Stimulated activated CD8-positive, alpha-beta memory T cell treated with anti-CD3 and anti-CD28 coated beads, Interleukin-2, amount 100 ng/mL, for 1 hour (primary cell): ENCODE measurements at places on chromosomes 2 and 18.

DNA sequence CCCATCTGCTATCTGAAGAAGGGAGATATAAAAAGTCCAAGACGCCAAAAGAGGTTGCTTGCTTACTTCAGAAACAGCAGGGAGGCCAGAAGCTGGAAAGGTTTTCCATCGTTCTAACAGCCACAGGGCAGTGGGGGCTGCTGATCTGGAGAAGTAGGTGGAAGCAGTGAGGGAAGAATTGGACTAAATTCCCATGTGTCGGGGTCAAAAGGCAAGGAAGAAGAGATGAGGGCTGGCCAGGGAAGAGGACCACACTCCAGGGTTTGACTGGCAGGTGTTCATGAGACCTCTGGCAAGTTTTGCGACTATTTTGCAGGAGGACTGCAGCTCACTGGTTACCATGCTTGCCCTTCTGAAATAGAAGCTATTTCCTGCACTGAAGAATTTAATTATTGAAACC, 91.0 kb downstream of the SCG2 start:
- no peak for DNase-seq

DNA sequence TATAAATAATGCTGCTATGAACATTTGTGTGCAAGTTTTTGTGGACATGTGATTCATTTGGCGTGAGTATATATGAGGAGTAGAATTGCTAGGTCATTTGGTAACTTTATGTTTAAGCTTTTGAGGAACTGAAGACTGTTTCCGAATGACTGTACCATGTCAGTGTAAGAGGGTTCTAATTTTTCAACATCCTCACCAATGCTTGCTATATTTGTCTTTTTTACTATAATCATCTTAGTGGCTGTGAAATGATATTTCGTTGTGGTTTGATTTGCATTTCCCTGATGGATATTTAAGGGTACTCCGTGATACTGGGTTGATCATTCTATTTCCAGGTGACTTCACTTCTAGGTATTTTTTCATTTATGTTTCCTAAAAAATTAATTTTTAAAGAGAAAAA, 241.1 kb downstream of the BCL2 start:
- no peak for DNase-seq

DNA sequence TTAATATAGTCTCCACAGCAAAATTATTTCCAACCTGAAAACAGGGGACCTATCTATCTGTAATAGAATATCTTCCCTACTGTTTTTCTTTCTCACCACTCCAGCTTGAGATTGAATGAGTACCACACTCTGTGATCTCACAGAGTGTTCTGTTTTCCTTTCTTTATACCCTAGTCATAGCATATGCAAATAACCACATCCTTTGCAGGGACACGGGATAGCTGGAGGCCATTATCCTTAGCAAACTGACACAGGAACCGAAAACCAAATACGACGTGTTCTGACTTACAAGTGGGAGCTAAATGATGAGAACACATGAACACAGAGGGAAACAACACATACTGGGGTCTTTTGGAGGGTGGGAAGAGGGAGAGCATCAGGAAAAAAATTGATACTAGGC, 224.7 kb downstream of the SLC8A1 start:
- DNase-seq: no peak

DNA sequence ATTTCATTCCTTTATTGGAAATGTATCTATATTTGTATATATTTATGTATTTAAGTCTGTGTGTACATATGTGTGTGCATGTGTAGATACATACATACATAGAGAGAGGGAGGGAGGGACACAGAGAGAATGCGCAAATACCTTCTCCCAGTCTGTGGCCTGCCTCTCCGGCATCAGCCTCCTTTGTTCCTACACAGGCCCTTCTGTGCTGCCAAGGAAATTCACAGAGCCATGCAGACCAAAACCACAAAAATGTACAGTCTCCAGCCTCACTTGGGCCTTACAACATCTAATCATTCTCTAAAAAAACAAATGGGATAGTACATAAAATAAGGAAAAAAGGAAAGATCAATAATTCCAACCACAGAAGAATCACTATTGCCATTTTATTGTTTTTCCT, 8.8 kb upstream of the CRACDL start:
- DNase-seq: no peak

DNA sequence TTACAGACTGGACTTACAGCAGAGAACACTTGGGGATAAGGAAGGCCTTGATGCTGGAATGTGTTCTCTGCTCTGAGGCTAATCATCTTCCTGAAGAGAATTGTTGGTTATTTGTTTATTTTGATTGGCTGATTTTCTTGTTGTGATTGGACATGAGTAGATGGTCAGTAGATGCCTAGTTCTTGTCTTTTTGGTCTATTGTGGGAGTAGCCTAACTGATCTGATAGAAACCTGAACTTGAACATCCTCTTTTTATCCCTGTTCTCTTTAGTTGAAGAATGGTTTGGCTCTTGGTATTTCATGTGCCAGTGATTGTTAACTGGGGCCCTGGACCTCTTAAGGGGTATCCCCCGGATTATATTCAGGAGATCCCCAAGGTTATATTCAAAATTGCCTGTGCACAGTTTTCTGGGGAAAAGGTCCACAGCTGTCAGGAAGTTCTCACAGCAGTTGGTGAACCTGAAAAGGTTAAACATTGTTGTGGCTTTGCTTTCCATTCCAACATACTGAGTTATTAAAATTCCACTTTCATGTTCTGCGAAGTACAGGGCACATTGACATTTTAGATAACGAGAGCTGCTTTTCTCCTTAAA, 13.6 kb downstream of the TWSG1 start:
- DNase-seq: no peak

DNA sequence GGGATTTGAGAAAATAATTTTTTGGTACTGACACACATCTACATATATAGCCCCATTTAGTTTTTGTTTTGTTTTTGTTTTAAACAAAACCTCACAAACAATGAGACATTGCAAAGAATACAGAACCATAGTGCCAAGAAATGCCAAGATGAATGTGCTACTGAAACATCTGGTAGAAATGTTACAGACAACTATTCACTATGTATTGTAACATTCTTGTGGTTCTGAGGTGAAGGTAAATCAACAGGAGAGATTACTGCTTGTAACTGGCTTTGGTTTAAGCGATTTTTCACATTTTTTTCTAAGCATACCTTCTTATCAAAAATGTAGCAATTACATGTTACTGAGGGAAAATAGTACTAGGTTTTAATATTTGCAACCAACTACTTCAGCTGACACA, 281.3 kb downstream of the ZNF804A start:
- no peak for DNase-seq

DNA sequence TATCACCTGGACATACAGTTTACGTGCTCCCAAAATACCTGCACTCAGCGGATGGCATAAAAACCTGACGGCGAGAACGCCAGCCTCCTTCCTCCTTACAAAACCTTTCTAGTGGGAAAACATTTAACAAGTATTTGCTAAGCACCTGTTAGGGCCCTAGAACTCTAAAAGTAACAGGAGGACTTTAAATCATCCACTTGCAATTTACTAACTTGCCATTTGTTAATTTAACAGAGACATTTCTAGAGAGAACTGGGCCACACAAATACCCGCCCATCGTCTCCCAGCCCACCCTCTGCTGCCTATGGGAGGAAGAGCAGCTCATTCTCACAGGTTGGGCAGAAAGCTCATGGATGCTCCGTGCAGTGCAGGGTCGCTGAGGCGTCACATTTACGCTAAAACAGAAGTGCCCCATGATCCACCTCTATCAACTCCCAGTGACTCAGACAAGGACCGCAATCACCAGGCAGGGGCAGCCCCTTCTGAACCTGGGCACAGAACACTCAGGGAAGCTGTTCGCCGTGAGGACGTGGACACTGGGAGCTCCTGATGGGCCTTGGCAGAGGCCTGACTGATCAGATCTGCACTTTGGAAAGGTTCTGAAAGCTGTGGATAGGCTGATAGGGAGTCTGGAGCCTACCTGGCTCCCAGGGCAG, 106.9 kb downstream of the HDAC4 start:
- no peak for DNase-seq

- no peak for DNase-seq
Observed at GRCh38 chr18:62857263-62857976, 142.1 kb downstream of the PHLPP1 start.

- DNase-seq: no peak
Observed at GRCh38 chr2:20524412-20525040, 77.7 kb downstream of the RHOB start.

- DNase-seq: no peak
Observed at GRCh38 chr2:11697103-11697871, 27.3 kb upstream of the NTSR2 start.

DNA sequence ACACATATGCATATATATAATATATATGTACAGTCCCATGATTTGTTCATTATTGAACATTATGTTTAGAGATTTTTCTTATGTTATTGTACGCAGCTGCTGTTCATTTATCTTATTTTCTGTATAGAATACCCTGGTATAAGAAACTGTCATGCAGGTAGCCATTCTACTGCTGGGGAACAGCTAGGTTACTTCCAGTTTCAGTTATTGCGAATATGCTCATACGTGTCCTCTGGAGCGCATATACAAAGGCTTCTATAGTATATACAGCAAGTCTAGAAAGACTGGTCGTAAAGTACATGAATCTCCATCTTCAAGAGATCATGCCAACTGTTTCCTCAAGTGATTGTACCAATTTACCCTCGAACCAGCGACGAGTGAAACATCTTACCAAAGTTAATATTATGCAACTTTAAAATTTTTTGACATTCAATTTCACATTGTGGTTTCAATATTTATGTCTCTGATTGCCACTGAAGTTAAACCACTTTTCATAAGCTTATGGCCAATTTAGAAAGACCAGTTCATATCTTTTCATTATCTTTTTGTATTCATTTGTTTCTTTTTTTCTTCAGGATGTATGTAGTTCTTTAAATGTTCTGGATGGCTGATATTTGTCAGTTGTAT, 53.5 kb downstream of the RDH14 start:
- DNase-seq: no peak
